ENCODE measurements at places on chromosomes 1 and 21. TPM values are rescaled to one million over a fixed set of nuclear protein-coding genes. Genes with fewer than 3 reads are reported as not detected.

GRCh38 chr21:35932232-35932911 lies 128.0 kb downstream of the SETD4 start:
- H3K4me1 ChIP-seq, result no peaks in the 10 kb centered on the region
- no peak overlapping the region for H3K27ac ChIP-seq
- no peaks in the 10 kb centered on the region for H3K36me3 ChIP-seq
- H3K4me3 ChIP-seq, result no peak overlapping the region
- no peak for DNase-seq

DNA sequence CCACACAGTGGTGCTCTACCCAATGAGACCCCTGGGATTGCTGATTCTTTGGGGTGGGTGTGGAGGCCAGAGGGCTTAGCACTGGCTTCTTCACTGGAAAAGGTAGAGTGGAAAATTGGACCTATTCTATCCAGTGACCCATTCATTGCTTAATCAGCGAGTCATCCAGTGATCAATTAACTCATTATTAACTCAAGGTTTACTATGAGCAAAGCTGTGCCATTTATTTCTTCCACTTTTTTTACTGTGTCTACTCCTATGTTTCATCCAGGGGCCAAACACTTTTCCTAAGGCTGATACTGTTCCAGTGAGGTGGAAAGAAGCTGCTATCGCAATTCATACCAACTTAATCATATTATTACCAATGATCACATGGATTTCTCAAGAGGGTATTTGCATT lies 363.9 kb downstream of the RPS6KC1 start:
- no peaks in the 10 kb centered on the region for H3K4me1 ChIP-seq

- H3K4me1 ChIP-seq, result no peaks in the 10 kb centered on the region
- DNase-seq, result no peak
- H3K27ac ChIP-seq, result no peak overlapping the region
- peaks cover 27% of the 10 kb centered on the region for H3K36me3 ChIP-seq
- H3K27me3 ChIP-seq, result no peaks in the 10 kb centered on the region
- H3K4me3 ChIP-seq, result no peak overlapping the region
Measured at GRCh38 chr1:119914071-119914470, 17.8 kb upstream of the ADAM30 start.

DNA sequence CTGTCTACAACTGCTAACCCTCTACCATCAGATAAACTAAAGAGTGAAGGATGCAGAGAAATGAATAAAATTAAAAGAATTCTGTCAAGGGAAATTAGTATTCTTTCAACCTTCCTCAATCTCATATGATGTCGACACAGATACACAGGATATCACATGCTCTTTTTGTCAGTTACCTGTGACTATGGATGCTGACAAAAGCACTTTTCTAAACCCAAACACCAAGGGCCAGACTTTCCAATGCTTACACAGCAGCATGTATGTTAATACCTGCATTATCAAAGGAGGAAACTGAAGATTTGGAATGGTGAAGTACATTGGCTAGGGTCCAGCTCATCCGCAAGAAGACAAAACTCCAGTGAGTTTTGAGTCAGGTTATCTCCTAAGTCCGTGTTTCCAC lies 294.0 kb downstream of the SMYD3 start:
- no peak overlapping the region for H3K27ac ChIP-seq
- H3K4me1 ChIP-seq, result no peaks in the 10 kb centered on the region
- H3K36me3 ChIP-seq, result no peaks in the 10 kb centered on the region
- no peak overlapping the region for H3K4me3 ChIP-seq
- no peak for DNase-seq

MROH9 gene
- 0.39 TPM for total RNA-seq
